ENCODE measurements at places on chromosomes 2 and 18.
A peak's percentile ranks its signal among the peaks of the same experiment; 100 is the strongest.

DNA sequence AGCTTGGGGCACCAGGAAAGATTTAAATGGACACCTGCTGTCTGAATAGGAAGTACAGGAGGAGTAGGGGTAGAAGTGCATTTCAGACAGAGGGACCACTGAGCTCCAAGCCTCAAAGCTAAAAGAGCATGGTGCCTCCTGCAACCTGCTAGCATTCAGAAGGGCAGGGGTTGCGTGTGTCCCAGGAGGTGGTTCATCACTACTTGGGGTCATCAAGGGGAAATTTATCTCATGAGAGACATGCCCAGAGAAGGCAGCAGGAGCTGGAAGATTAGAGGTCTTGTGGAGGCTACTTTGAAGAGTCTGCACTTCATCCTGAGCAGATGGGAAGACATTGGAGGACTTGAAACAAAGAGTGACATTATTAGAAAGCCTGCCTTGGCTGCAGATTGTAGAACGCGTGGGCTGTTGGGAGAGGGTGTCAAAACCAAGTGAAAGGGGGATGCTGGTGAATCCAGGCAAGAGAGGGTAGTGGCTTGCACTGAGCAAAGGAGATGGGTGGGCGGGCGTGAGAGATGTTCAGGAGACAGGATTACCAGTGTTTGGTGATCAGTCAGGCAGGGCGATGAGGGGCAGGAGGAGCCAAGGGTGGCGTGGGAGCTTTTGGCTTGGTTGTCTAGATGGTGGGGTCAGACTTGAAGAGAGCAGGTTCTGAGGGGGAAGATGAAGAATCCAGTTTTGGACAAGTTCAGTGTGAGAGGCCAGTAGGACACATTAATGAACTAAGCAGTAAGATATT lies 154.0 kb downstream of the DYSF start:
- H3K27ac ChIP-seq = no peak overlapping the region
- H3K4me3 ChIP-seq = no peak overlapping the region
- H3K36me3 ChIP-seq = no peaks in the 10 kb centered on the region
- H3K27me3 ChIP-seq = no peaks in the 10 kb centered on the region
- peaks cover 8% of the 10 kb centered on the region for H3K4me1 ChIP-seq

GRCh38 chr2:159093497-159093896 lies 125.1 kb downstream of the TANC1 start:
- peaks cover 4% of the 10 kb centered on the region for H3K36me3 ChIP-seq
- H3K27ac ChIP-seq = no peak overlapping the region
- H3K27me3 ChIP-seq = no peaks in the 10 kb centered on the region
- no peak for DNase-seq

- no peaks in the 10 kb centered on the region for H3K27me3 ChIP-seq
- no peak overlapping the region for H3K4me3 ChIP-seq
- no peak overlapping the region for H3K27ac ChIP-seq
- H3K4me1 ChIP-seq = no peaks in the 10 kb centered on the region
- no peaks in the 10 kb centered on the region for H3K36me3 ChIP-seq
- DNase-seq = peak; percentile 80
These were observed 43.2 kb upstream of the UBE2F start for GRCh38 chr2:237923481-237924163.

DNA sequence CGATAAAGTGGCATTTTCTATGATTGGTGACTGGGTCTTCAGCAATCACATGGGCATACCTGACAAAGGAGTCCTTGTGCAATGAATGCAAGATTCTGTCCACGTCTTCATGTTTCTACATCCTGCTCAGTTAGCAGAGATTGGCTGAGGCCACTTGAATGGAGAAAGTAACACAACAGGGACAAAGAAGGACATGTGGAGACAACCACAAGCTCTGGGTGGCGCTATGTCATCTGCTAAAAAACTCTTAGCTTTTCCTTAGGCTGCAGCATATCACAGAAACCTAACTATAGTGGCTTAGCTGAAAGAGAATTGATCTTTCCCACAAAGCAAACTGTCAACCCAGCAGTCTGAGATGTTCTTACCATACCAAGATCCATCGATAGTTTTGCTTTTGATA lies 1109.7 kb downstream of the SOCS6 start:
- no peak overlapping the region for H3K27ac ChIP-seq
- H3K36me3 ChIP-seq = no peaks in the 10 kb centered on the region
- DNase-seq = peak; percentile 59

DNA sequence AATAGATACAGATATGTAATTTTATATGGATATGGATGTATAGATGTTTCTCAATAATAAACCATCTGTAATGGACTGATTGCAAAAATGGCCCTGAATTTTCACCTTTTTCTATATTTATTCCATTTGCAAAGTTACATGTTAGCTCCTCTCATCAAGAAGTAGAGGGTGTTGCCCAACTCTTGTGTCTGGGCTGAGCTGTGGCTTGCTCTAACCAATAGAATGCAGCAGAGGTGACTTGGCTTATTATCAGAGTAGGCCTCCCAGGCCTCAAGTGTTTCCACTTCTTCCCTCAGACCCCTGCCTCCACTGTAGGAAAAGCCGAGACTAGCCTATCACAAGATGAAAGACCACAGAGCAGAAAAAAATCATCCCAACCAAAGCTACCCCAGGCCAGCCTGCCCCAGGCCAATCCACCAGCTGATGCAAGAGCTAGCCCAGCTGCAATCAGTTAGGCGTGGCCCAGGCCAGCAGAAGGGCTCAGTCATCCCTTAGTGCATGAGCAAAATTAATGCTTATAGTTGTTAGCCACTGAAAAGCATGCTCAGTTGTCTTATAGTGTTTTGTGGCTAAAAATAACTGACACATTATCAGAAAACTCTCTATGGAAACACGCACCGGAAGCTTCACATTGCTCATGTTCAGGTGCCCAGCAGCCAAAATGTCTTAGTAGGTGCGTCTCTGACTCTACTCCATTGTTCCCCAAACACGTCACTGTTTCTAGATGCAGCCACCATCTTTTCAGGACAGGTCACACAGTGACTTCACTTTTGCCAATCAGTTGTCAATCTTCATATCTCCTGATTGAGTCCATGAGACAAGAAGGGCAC lies 464.0 kb downstream of the FBXO15 start:
- no peaks in the 10 kb centered on the region for H3K4me1 ChIP-seq
- H3K27ac ChIP-seq = no peak overlapping the region
- no peak for DNase-seq
- no peaks in the 10 kb centered on the region for H3K36me3 ChIP-seq

GRCh38 chr2:212832211-212833195 lies 293.9 kb upstream of the ERBB4 start:
- H3K4me3 ChIP-seq = no peak overlapping the region
- H3K27ac ChIP-seq = no peak overlapping the region
- H3K36me3 ChIP-seq = peaks cover 5% of the 10 kb centered on the region
- DNase-seq = no peak
- H3K4me1 ChIP-seq = no peaks in the 10 kb centered on the region

DNA sequence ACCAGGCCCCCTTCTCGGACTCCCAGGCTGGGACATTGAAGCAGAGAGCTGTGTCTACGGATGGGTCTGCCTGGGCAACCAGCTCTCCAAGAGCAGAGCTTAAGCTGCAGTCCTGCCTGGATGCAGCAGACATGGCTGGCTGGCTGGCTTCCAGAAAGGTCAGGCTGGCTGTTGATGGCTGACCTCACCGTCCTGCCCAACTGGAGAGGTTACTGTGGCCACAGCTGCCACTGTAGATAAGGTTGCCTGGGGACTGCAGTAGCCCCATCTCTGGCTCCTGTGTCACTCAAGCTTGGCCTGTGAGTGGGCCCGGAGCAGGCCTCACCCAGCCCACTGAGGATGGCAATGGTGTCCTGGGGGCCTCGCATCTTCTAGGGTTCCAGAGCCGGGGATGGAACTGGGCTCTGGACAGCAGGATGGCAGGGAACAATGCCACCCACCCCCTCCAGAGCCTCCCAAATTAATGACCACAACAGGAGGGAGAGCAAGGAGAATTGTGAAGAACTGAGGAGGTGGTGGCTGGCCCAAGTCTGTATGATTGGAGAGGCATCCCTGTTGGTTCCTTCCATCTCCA lies 37.0 kb upstream of the FOSL2 start:
- H3K36me3 ChIP-seq = no peaks in the 10 kb centered on the region
- no peak for DNase-seq
- no peak overlapping the region for H3K27ac ChIP-seq
- H3K4me1 ChIP-seq = no peaks in the 10 kb centered on the region
- no peaks in the 10 kb centered on the region for H3K27me3 ChIP-seq

DNA sequence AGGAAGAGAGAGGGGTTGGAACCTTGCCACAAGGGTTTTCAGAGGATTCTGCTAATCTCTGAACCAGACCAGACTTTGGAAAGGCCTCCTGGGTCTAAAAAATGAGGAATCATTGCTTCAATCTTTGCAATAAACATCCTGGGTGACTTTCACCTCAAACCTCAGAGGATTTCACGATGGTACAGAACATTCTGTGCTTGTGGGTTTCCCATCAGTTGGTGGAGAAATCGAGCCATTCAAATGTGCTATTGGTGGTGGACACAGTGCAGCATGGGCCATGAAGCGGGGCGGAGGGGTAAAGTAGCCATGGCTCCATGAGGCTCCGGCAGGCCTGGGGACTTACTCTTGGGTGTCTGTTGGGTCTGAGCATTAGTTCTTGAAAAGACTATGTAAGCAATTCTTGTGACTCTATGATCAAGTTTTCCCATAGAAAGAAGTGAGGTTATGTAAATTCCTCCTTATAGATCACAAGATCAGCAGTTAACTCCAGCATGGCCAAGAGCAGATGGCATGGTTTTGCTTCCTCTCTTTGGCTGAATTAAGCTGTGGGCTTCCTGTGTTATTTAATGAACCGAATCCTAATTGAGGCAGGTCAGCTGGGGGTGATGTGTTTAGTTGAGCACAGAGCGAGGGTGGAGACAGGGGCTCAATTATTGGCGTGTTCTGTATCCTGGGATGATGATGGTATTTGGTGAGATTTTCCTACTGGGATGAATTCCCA lies 1.9 kb upstream of the IL1R2 start:
- H3K36me3 ChIP-seq = no peaks in the 10 kb centered on the region
- H3K27ac ChIP-seq = no peak overlapping the region
- H3K27me3 ChIP-seq = no peaks in the 10 kb centered on the region
- H3K4me3 ChIP-seq = no peak overlapping the region
- peaks cover 3% of the 10 kb centered on the region for H3K4me1 ChIP-seq
- no peak for DNase-seq

DNA sequence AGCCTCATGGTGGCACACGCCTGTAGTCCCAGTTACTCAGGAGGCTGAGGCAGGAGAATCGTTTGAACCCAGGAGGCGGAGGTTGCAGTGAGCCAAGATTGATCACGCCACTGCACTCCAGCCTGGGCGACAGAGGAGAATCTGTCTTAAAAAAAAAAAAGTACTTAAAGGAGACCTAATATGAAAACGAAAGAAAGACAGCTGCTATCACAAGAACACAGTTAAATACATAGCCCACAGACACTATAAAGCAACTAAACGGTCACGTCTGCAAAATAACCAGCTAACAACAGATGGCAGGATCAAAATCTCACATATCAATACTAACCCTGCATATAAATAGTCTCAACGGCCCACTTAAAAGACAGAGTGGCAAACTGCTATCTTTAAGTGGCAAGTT lies 43.9 kb upstream of the TACR1 start:
- no peaks in the 10 kb centered on the region for H3K4me1 ChIP-seq
- no peak for DNase-seq
- peaks cover 11% of the 10 kb centered on the region for H3K36me3 ChIP-seq
- no peak overlapping the region for H3K4me3 ChIP-seq
- H3K27ac ChIP-seq = no peak overlapping the region
- H3K27me3 ChIP-seq = no peaks in the 10 kb centered on the region
